Astrocyte (in vitro differentiated cells and primary cell): ENCODE measurements at places on chromosomes 16 and 17. TPM values are rescaled to one million over a fixed set of nuclear protein-coding genes. Genes with fewer than 3 reads are reported as not detected.
A peak's percentile ranks its signal among the peaks of the same experiment; 100 is the strongest.

DNA sequence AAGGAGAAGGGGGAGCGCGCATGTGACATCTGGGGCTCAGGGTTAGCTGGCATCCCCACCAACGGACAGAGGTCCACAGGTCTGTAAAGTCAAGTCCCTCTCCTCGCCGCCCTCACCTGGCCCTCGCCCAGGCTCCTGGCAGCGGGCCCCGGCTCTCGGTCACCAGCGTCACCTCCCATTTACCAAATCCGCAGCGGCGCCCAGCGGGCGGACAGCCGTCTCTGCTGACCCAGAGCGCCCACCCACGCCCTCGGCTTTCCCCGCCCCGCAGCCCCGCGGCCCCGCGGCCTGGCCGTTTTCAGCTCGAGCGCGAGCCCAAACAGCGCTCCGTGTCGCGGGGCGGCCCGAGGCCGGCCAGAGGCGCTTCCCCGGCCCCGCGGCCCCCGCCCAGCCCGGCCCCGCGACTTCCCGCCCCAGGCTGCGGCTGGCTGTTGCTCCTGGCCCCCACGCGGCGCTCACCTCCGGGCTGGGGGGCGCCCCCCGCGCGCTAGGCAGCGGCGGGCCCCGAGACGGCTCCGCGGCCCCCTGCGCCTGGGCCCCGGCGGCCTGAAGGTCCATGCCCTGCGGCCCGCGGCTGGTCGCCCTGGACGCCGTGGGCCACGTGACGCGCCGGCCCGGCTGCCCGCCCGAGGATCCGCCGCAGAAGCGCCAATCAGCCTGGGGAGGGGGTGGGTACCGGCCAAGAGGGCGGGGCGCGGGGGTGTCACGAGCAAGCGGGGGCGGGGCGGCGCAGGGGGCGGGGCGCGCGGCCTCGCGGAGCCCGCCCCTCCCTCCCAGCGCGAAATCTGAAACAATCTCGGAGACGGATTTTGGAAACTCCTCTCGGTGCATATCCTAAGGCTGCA lies at the start of gene COPRS:
Gene COPRS (minus strand): TSS at position 603 of the 845 bp plus-strand sequence. CDS start 45 bp downstream, at position 558.
- H3K27me3 ChIP-seq: no peaks in the 10 kb centered on the region
- peak within 1 kb of the TSS; percentile 88 for H3K4me3 ChIP-seq
- H3K27ac ChIP-seq: peak within 1 kb of the TSS; percentile 52
- H3K4me1 ChIP-seq: peaks cover 14% of the 10 kb centered on the region
- DNase-seq: peak; percentile 63

DNA sequence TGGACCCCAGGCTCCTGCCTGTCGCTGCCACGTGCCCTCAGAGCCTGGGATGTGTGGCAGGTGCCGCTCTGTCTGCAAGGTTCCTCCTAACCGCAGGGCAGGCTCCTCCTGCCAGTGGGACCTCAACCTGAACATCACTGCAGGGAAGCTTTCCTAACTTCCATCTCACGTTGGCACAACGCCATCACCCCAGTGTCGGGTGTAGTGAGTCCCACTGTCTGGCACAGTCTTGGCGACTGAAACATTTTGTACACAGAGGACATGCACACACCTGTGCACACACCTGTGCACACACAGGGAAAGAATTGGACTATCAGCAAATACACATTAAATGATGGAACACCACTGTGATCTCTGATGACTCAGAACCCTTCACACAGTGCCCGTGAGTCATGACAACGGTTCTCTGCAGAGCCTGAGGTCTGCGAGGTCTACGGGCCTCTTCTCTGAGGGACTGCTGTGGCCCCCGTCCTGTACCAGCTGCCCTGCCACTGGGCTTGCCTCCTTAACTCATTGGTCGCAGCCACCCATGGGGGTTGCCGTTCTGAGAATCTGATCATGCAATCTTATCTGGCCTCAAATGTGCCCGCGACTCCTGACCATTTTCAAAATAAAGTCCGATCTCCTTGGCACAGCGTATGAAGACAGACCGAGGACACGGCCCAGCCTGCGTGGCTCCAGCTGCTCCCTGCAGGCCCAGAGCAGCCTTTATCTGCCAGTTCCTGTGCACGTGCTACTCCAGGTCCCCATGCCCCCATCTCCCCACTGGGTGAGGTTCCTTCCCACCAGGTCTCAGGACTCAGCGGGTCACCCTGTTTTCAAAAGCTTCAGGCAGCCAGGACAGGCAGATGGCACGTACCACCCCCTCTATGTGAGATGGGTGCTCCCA lies 7.6 kb downstream of the CCDC57 start:
- DNase-seq: peak; percentile 72
- peaks cover 2% of the 10 kb centered on the region for H3K36me3 ChIP-seq

GRCh38 chr16:89104930-89105571 lies 11.4 kb downstream of the ACSF3 start:
- H3K4me3 ChIP-seq: no peak overlapping the region
- H3K27ac ChIP-seq: no peak overlapping the region
- no peak for DNase-seq
- H3K27me3 ChIP-seq: no peaks in the 10 kb centered on the region

DNA sequence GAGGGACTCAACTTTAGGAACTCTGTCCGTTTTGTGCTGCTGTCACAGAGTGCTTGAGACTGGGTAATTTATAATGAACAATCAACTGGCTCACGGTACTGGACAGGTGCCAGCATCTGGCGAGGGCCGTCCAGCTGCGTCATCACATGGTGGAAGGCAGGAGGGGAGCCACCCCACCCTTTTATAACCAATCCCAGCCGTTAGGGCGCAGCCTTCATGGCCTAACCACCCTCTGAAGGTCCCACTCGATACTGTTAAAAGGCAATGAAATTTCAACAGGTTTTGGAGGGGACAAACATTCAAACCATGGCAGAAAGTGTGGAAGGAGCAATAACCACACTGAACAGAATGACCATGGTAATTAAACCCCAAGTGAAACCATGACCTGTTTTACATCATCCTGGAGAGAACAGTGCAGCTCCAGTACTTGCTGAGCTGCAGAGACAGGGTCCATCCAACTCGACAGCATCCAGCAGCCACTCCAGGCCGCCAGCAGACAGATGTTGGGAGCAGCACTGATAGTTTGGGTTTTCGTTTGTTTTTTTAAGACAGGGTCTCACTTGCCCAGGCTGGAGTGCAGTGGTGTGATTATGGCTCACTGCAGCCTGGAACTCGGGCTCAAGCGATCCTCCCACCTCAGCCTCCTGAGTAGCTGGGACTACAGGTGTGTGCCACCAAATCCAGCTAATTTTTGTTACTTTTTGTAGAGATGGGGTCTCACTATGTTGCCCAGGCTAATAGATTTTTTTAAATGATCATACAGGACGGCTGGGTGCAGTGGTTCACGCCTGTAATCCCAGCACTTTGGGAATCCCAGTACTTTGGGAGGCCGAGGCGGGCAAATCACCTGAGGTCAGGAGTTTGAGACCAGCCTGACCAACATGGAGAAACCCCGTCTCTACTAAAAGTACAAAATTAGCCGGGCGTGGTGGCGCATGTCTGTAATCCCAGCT lies 11.0 kb downstream of the CHMP6 start:
- peaks cover 25% of the 10 kb centered on the region for H3K27me3 ChIP-seq
- H3K4me3 ChIP-seq: no peak overlapping the region
- H3K27ac ChIP-seq: no peak overlapping the region
- H3K36me3 ChIP-seq: no peaks in the 10 kb centered on the region

GRCh38 chr17:6661464-6661848 lies 9.9 kb downstream of the C17orf100 start:
- no peaks in the 10 kb centered on the region for H3K4me1 ChIP-seq
- no peak overlapping the region for H3K4me3 ChIP-seq
- no peak for DNase-seq
- H3K36me3 ChIP-seq: no peaks in the 10 kb centered on the region

- H3K4me1 ChIP-seq: no peaks in the 10 kb centered on the region
- DNase-seq: peak; percentile 7
- no peak overlapping the region for H3K4me3 ChIP-seq
- peaks cover 4% of the 10 kb centered on the region for H3K27me3 ChIP-seq
- H3K27ac ChIP-seq: no peak overlapping the region
These were observed 2.7 kb upstream of the SPPL2C start for GRCh38 chr17:45841883-45842525.

DNA sequence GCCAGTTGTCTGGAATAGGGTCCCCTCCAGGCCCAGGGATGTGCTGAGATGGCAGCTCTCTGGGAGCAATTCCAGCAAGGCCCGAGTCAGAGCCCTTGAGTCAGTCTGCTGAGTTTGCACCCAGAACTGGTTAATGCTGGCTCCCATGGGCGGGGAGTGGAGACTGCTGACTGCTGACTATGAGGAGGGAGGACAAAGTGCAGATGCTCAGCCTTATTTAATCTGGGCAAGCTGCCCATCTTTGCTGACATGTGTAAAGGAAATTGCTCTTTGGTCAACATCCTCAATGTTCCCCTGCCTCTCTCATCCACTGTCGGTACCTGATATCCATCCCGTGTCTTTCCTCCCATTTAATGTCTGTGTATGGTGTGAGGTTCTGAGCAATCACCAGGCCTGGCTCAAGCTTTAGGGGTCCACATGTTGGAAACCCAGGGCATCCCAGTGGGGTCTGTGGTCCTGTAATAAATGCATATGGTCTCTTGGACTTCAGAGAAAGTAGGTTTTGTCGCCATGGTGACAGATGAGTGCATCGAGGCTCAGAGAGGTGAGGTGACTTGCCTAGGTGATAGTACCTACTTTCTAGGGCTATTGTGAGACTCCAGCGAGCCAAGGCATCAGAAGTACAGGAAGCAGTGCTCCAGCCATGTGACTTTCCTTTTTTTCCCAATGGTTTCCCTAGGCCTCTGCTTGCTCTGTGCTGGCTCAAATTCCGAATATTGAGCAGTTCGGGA lies 20.0 kb upstream of the RNF135 start:
- no peaks in the 10 kb centered on the region for H3K27me3 ChIP-seq
- no peaks in the 10 kb centered on the region for H3K36me3 ChIP-seq
- no peak overlapping the region for H3K4me3 ChIP-seq

SLFN11 gene
- 0.25 and 0.75 TPM in 2 replicates for total RNA-seq

TAF1C gene
- total RNA-seq: 30.4 and 34.1 TPM in 2 replicates

DOC2B gene
- total RNA-seq: 0.11 and 0.17 TPM in 2 replicates

IQCK gene
- total RNA-seq: 5.9 and 7.9 TPM in 2 replicates

TSEN54 gene
- 15.1 and 16.5 TPM in 2 replicates for total RNA-seq

KRTAP4-3 gene
- not detected in 2 replicates for total RNA-seq
